ENCODE measurements at places on chromosomes 4 and X. TPM values are rescaled to one million over a fixed set of nuclear protein-coding genes. Genes with fewer than 3 reads are reported as not detected.

DNA sequence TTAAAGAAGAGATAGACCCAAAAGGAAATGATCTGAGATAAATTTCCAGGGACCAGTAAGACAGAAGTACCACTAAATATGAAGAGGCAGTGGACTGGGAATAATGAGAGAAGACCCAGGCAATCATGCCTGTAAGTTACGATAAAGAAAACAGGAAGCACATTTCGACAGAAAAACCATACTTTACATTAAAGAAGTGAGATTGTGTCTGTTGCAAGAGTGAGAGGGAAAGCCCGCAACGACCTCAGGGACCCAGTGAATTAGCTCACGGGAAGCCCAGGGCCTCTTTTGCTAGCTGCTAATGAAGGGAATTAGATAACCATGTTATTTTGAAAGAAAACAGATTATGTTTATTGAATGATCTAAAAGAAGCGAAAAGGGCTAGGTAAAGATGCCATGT is 28.9 kb upstream of the ACSL1 start:
- peak; percentile 68 for DNase-seq
- peaks cover 28% of the 10 kb centered on the region for H3K4me1 ChIP-seq
- H3K27me3 ChIP-seq = no peaks in the 10 kb centered on the region
- peak overlapping the region; percentile 52 for H3K27ac ChIP-seq

GRCh38 chr4:105650190-105650589 is 58.3 kb downstream of the INTS12 start:
- H3K4me1 ChIP-seq = no peaks in the 10 kb centered on the region
- H3K36me3 ChIP-seq = no peaks in the 10 kb centered on the region
- no peak overlapping the region for H3K27ac ChIP-seq
- no peak overlapping the region for H3K4me3 ChIP-seq
- H3K27me3 ChIP-seq = peaks cover 22% of the 10 kb centered on the region

DNA sequence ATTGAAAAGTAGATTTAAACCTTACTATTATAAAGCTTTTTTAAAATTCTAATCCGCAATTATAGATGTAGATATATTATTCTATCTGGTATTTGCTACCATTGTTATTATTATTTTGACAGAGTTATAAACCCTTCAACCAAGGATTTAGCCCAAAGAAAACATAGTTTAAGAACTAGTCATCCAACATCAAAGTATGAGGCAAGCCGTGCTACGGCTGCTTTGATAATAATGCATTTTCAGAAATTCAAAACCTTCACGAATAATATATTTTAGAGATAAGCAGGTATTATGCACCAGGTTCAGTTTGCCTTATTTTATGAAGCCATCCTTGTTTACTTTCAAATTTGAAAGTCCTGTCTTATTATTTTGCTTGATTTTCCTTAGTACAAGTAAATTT is 1501.7 kb downstream of the RAPGEF2 start:
- H3K27ac ChIP-seq = no peak overlapping the region
- H3K4me3 ChIP-seq = no peak overlapping the region
- H3K36me3 ChIP-seq = no peaks in the 10 kb centered on the region
- no peak for DNase-seq

- no peak overlapping the region for H3K27ac ChIP-seq
- H3K4me1 ChIP-seq = peaks cover 4% of the 10 kb centered on the region
- no peaks in the 10 kb centered on the region for H3K36me3 ChIP-seq
- peak overlapping the region; percentile 23 for H3K4me3 ChIP-seq
- H3K27me3 ChIP-seq = peaks cover 60% of the 10 kb centered on the region
- DNase-seq = peak; percentile 83
Measured at GRCh38 chr4:41882625-41883347, 52.4 kb upstream of the TMEM33 start.

GRCh38 chr4:174554231-174554728 is 32.0 kb upstream of the HPGD start:
- H3K36me3 ChIP-seq = no peaks in the 10 kb centered on the region
- H3K27ac ChIP-seq = no peak overlapping the region
- no peak for DNase-seq
- no peaks in the 10 kb centered on the region for H3K4me1 ChIP-seq
- no peaks in the 10 kb centered on the region for H3K27me3 ChIP-seq

DNA sequence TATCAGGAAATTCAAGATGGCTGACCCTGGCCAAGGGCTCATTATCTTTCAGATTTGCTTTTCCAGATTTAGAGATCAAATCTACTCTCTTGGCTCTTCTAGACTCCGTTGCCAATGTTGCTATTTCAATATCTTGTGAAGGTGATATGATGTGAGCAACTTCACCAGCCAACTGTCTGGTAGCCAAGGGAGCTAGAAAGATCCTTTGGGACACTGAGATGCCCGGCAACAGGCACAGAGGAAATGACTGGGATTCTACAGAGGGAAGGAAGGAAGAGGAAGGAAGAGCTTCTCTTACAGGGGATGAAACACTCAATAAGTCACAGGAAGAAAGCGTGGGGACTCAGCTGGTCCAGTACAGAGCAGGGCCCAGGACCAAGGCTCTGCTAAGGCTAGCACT is 121.9 kb upstream of the GPC4 start:
- H3K4me3 ChIP-seq = no peak overlapping the region
- no peak for DNase-seq
- no peaks in the 10 kb centered on the region for H3K36me3 ChIP-seq
- no peaks in the 10 kb centered on the region for H3K27me3 ChIP-seq
- H3K4me1 ChIP-seq = no peaks in the 10 kb centered on the region

GRCh38 chr4:54320826-54321685 is 92.0 kb downstream of the PDGFRA start:
- H3K27me3 ChIP-seq = no peaks in the 10 kb centered on the region
- peaks cover 2% of the 10 kb centered on the region for H3K36me3 ChIP-seq
- no peak overlapping the region for H3K4me3 ChIP-seq
- no peak for DNase-seq

- no peaks in the 10 kb centered on the region for H3K27me3 ChIP-seq
- H3K4me3 ChIP-seq = no peak overlapping the region
- no peak overlapping the region for H3K27ac ChIP-seq
Measured at GRCh38 chrX:38458071-38458470, 103.3 kb upstream of the TSPAN7 start.

- no peak overlapping the region for H3K27ac ChIP-seq
- peaks cover 35% of the 10 kb centered on the region for H3K36me3 ChIP-seq
- no peaks in the 10 kb centered on the region for H3K27me3 ChIP-seq
Measured at GRCh38 chr4:67452100-67452845, 93.0 kb downstream of the CENPC start.

DNA sequence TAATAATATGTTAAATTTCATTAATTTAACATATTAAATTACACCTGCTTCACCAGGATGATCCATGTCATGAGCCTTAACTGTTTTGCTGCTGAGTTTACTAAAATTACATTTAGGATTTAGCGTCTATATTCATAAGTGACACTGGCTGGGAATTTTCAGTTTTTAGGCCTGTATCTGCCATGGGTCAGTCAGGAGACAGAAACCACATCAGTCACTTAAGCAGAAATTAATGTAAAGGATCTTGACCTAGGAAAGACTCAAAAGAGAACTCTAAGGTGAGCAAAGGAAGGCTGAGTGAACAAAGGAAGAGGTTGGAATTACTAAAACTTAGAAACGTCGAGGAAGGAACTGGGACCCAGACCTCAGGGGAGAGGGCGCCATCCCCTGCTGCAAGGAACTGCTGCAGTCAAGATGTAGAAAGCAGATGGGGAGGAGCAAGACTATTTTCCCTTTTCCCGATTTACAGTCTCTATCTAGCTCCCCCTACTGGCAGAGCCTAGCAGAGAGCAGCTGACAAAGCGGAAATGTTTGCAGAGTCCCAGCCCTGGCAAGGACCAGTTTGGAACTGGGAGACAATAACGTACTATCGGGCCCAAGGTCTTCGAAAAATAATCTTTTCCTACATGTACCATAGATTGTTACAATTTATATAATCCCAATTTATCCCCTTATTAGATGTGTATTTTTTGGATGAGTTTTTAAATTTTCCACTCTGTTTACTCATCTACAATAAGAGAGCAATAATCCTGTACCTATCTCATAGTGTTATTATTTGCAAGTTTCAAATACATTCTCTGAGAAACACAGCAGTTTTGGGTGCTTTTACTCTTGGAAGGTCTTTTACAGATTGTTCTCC is 22.6 kb upstream of the RBBP7 start:
- no peaks in the 10 kb centered on the region for H3K36me3 ChIP-seq
- no peak overlapping the region for H3K27ac ChIP-seq
- H3K4me3 ChIP-seq = no peak overlapping the region
- peaks cover 3% of the 10 kb centered on the region for H3K27me3 ChIP-seq
- peaks cover 14% of the 10 kb centered on the region for H3K4me1 ChIP-seq
- peak; percentile 86 for DNase-seq

- no peak overlapping the region for H3K4me3 ChIP-seq
- no peaks in the 10 kb centered on the region for H3K4me1 ChIP-seq
- H3K36me3 ChIP-seq = no peaks in the 10 kb centered on the region
Measured at GRCh38 chr4:7741946-7742806, 197.5 kb downstream of the AFAP1 start.

- peak; percentile 88 for DNase-seq
- no peak overlapping the region for H3K27ac ChIP-seq
- peaks cover 6% of the 10 kb centered on the region for H3K4me1 ChIP-seq
- H3K36me3 ChIP-seq = no peaks in the 10 kb centered on the region
Measured at GRCh38 chrX:19372170-19372546, 28.4 kb downstream of the PDHA1 start.

DNA sequence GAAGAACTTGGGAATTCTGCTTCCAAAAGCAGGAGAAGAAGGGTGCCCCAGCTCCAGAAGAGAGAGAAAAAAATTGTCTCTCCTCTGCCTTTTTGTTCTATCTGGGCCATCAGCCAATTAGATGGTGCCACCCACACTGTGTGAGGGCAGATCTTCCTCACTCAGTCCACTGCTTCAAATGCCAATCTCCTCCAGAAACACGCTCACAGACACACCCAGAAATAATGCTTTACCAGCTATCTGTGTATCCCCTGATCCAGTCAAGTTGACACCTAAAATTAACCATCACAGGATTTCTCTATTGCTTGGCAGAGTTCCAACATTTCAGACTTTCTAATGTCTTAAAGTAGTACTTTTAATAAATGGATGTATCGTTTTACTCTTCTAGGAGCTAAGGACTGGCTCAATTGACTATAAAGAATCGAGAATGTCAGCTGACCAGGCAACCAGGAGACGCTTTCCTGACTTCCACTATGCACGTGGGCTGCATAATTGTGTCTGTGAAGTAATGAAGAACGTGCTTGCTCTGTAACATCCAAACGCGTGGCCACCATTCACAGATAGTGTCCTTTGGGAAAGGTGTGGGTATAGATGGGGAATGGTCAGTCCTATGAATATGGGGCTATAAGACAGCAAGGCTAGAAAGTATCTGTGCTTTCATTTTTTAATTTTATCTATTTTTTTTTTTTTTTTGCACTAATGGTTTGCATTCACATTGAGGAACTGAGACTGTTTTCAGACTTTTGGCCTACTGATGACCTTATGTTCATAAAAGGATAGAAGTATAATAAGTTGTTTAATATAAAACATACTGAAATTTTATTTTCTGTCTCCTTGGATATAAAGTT is 9.9 kb upstream of the SMIM20 start:
- H3K4me3 ChIP-seq = no peak overlapping the region
- no peaks in the 10 kb centered on the region for H3K27me3 ChIP-seq
- no peaks in the 10 kb centered on the region for H3K4me1 ChIP-seq
- DNase-seq = no peak

GRCh38 chrX:1833656-1834360 is 218.9 kb downstream of the ASMT start:
- DNase-seq = no peak
- H3K27ac ChIP-seq = no peak overlapping the region
- no peaks in the 10 kb centered on the region for H3K4me1 ChIP-seq
- no peaks in the 10 kb centered on the region for H3K36me3 ChIP-seq
- H3K27me3 ChIP-seq = no peaks in the 10 kb centered on the region

DNA sequence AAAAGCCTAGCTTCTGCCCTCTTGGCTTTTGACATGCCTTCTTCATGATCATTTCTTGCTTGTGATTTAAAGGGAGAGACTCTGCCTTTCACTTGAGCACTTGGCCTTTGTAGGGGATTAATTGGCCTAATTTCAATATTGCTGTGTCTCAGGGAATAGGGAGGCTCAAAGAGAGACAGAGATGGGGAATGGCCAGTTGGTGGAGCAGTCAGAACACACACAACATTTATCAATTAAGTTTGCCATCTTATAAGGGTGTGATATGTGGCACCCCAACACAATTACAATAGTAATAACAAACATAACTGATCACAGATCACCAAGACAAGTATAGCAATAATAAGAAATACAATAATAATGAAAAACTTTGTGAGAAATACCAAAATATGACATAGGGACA is 122.5 kb upstream of the VCX start:
- no peaks in the 10 kb centered on the region for H3K36me3 ChIP-seq
- H3K4me1 ChIP-seq = no peaks in the 10 kb centered on the region
- no peak overlapping the region for H3K27ac ChIP-seq
- H3K27me3 ChIP-seq = no peaks in the 10 kb centered on the region

GRCh38 chr4:7001271-7001670 is 41.9 kb upstream of the TADA2B start:
- no peak overlapping the region for H3K27ac ChIP-seq
- H3K36me3 ChIP-seq = peaks cover 62% of the 10 kb centered on the region
- H3K4me3 ChIP-seq = no peak overlapping the region
- peaks cover 37% of the 10 kb centered on the region for H3K4me1 ChIP-seq
- DNase-seq = no peak
- H3K27me3 ChIP-seq = no peaks in the 10 kb centered on the region

GRCh38 chr4:165684177-165684805 is 188.7 kb upstream of the TLL1 start:
- no peak for DNase-seq
- no peaks in the 10 kb centered on the region for H3K36me3 ChIP-seq
- no peaks in the 10 kb centered on the region for H3K4me1 ChIP-seq
- H3K27ac ChIP-seq = no peak overlapping the region
- H3K27me3 ChIP-seq = no peaks in the 10 kb centered on the region
- H3K4me3 ChIP-seq = no peak overlapping the region

- no peak overlapping the region for H3K4me3 ChIP-seq
- no peaks in the 10 kb centered on the region for H3K36me3 ChIP-seq
- no peak for DNase-seq
- H3K27ac ChIP-seq = no peak overlapping the region
Measured at GRCh38 chr4:69484011-69484410, 11.7 kb downstream of the UGT2B4 start.

UGT2B11 gene
- total RNA-seq = not detected

SATL1 gene
- not detected for total RNA-seq

NXF2 gene
- not detected for total RNA-seq

SSX1 gene
- not detected for total RNA-seq

GK gene
- 67.5 TPM for total RNA-seq

NXT2 gene
- 12.5 TPM for total RNA-seq

ADH6 gene
- total RNA-seq = not detected

WAS gene
- total RNA-seq = 99.0 TPM

SLC34A2 gene
- not detected for total RNA-seq

Measured in activated CD4-positive, alpha-beta T cell treated with anti-CD3 and anti-CD28 coated beads, Interleukin-2, amount 10 ng/mL, durations not matched to agents 24 days and 14 days (primary cell).